ENCODE measurements at places on chromosomes 7 and 10.

DNA sequence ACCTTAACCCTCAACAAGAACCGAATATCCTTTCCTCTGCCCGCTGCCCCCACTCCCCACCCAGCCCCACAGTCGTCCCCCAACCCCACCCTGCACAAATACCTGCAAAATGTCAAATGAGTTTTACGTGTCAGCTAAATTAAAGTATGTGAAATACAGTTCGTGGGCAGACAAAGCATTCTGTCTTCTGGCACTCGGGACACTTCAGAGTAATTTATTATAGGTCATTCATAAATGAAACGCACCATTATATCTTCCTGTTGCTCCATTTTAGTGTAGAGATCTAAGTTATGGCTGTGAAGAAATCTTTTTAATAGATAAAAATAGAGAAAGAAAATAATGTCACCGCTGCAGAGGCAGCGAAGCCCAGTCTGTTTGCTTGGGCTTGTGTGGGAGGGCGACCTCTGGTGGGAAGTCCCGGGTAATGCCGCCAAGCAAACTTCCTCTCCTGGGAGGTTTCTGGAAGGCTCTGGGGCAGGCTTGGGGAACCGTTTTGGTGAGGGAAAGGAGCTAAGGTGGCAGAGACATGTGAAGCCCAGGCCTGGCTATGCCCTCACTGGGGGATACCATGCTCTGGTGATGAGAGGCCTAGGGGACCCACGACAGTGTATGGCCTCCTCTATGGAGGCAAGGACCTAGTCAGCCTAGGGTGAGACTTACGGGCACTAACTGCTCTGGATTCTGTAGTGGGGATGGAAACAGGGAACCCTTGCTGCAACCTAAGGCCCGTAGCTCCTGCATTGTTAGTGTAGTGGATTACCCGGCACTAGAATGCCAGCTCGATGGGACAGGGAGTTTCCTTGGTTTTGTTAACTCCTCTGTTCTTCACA is 604.9 kb downstream of the LRMDA start:
- DNase-seq = peak; percentile 86

- peak; percentile 87 for DNase-seq
Observed at GRCh38 chr7:1844951-1845390, 174.9 kb downstream of the ELFN1 start.

- DNase-seq = no peak
Observed at GRCh38 chr10:72252972-72253371, 20.8 kb upstream of the DDIT4 start.

- DNase-seq = no peak
Observed at GRCh38 chr7:87113077-87113476, 39.2 kb upstream of the DMTF1 start.

GRCh38 chr10:36778651-36779050 is 346.7 kb upstream of the ANKRD30A start:
- DNase-seq = no peak

DNA sequence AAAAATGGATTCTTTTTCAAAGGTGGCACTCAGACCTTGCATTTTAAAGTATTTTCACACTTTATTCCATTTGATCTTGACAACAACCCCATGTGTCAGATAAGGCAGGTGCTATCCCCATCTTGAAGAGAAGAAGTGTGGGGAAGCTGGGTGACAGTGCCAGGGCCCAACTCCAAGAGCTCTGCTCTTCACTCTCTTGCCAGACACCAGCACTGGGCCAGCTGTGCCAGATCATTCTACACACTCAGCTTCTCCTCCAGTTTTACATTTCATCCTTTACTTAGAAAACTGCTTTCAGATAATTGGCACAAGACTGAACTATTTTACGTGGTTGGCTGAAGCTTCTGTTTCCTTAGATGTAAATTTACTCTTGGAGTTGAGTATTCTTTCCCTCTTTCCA is 64.4 kb downstream of the ENO4 start:
- no peak for DNase-seq

GRCh38 chr7:80900583-80901576 is 18.0 kb downstream of the SEMA3C start:
- DNase-seq = no peak

DNA sequence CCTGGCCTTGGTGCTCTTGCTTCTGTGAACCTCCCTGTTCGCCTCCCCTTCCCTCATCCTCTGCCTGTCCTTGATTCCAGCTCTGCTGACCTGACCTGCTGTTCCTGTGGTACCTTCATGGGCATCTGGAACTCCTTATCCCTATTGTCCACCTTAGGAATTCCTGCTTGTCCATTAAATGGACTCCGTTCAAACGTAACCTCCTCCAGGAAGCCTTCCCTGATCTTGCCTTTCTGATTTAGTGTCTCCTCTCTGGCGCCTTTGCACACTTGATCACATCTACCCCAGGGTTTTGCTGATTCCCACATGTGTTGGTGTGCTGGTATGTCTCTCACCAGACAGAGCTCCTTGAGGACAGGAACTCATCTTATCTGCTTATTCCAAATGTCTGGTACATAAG is 20.9 kb downstream of the TSPAN15 start:
- no peak for DNase-seq

GRCh38 chr7:87797798-87798403 is 78.3 kb downstream of the SLC25A40 start:
- no peak for DNase-seq

DNA sequence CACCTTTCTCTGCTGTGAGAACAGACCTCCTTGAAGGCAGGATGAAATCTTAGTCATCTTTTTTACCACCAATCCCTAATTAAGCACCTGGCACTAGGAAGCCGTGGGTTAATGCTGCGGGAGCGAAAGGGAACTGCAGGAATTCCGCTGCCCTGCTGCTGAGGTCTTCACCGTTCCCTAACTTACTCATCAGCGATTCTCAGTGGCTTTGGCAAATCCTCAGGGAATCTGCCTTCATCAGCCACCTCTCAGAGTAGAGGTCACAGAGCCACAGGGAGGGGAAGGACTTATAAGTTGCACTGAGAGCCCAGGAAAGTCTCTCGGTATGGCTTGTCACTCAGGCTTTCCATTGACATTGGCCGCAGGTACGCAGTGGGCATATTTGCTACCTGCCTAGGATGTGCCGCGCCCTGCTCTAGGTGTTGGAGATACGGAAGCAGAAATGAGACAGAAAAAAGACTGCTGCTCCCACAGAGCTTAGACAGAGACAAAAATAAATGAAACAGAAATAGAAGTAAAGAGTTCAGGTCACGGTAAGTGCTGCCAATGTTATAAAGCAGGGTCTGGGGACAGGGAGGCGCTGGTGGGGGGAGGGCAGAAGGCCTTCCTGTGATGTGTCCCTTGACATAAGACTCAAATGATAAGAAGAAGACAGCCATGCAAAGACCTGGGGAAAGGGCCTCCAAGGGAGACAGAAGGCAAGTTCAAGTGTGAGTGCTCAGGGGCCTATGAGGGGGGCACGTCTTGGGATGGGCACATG is 72.6 kb upstream of the OPALIN start:
- no peak for DNase-seq
